ENCODE measurements at places on chromosomes 12 and 14.

GRCh38 chr14:55401751-55402150 is 9.9 kb downstream of the ATG14 start:
- no peak for DNase-seq

DNA sequence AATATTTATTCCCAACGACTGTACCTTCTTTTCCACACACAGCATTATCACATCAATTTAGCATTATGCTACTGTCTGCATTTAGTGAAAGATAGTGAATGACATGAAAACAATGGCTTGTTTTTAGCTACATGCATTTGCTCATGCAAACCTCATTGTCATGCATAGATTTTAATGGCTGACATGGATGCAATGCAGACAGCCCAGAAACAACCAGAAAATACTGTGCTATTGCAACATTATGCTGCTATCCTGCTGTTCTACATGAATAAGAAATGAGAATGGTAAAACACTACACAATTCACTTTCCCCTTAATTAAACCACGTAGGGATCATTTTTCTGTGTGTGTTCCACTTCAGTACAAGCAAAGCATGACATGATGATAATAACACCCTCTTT is 90.8 kb downstream of the LIN7A start:
- no peak for DNase-seq

GRCh38 chr14:52738409-52738808 is 8.4 kb downstream of the STYX start:
- no peak for DNase-seq

- DNase-seq: peak; percentile 89
Observed at GRCh38 chr14:59278111-59278510, 89.6 kb downstream of the DAAM1 start.

DNA sequence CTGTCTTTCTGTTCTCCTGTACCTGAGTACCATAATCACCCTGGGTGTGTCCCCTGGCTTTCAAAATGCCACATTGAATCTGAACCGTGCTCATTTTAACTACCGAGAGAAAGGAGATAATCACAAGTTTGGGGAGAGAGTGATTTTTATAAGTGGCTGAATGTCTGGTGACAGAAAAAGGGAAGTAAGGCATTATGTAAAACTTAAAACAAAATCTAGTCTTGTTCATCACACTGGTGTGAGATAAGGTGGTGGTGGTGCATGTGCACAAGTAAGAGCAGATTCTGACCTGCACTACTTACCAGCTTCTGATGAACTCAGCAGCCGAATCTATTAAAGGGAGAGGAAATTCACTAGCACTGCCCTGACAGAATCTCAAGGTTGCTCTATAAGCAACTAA is 56.3 kb downstream of the SPPL3 start:
- no peak for DNase-seq

DNA sequence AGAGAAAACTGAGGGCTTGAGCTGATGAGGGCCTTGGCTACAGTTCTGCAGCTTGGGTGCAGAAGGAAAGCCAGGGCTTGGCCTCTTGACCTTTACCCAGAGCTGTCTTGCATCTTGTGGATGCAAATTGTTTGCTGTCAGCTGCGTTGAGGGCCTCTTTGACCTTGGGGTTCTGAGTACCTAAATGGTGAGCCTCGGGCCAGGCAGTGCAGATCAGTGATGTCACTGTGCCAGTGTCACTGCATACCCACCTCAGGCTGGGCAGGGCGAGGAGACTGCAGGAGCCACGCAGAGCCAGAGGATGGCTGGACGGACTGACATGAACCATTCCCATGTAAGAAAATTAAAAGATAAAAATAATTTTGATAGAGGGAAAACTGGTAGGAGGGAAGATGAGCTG is 18.6 kb downstream of the ESRRB start:
- no peak for DNase-seq

GRCh38 chr14:102437997-102438915 is 71.3 kb downstream of the ANKRD9 start:
- peak; percentile 18 for DNase-seq

GRCh38 chr14:90559811-90560492 is 163.1 kb downstream of the CALM1 start:
- no peak for DNase-seq

DNA sequence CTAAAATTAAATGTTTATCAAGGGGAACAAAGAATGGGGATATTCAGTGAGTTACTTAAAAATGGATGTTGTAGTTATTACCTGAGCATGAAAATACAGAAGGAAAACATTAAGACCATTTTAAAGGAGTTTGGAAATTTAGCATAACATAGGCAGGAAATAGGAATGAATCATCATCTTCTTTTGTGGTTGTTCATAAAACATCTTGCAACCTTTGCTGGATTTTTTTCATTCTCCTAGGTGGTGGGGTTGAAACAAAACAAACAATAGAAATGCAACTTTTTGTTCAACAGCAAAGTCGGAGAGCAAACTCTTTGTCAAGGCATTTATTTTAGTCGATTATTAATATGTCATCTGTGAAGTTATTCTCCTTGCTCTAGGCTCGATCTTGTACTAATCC is 275.1 kb downstream of the IPO8 start:
- DNase-seq: peak; percentile 22

DNA sequence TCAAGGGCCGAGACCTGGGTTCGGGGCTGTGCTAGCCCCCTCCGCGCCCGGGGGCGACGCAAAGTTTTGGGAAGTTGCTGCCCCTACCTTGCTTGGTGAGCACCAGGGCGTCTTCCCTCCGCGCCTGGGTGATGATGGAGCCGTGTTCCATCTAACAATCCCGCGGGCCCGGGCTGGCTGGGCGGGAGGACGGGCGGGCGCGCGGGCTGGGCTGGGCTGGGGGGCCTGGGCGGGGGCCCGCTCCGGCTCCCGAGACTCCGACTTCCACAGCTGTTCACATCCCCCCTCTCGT is 298 bp downstream of the CTDSP2 start:
- DNase-seq: no peak

DNA sequence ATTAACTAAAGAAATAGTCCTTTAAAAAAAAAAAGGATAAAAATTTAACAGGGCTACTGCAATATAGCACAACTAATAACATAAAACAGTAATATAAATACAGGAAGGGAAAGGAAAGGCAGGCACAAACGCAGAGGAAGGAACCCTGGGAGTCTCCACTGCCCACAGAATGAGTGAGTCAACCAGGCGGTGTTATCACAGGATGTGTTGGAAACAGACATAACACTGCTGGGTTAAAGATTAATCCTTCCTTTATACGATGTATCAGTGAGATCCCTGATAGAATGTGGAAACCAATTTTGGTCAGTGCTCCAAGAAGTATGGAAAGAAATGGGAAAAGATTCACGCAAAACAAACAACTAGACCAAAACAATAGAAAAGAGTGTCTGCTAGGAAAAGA is 47.9 kb downstream of the FGD6 start:
- peak; percentile 72 for DNase-seq

DNA sequence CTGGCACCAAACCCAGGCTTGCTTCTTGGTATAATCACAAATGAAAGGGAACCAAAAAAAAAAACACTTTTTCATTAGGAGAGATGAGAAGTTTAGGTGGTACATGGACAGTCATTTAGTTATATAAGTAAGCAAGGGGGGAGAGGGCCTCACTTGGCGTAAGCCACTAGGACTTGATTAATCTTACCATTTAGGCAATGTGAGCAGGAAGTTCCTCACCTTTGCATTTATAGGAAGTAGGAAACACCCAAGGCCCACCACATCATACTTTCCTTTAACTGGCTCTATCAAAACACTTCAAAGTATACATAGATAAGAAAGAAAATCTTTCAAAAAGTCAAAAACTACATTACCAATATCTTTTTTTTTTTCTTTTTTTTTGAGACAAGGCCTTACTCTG is 6.7 kb upstream of the RPS6KA5 start:
- no peak for DNase-seq

- DNase-seq: no peak
Observed at GRCh38 chr12:99392091-99392850, 255.3 kb upstream of the GARIN6 start.

DNA sequence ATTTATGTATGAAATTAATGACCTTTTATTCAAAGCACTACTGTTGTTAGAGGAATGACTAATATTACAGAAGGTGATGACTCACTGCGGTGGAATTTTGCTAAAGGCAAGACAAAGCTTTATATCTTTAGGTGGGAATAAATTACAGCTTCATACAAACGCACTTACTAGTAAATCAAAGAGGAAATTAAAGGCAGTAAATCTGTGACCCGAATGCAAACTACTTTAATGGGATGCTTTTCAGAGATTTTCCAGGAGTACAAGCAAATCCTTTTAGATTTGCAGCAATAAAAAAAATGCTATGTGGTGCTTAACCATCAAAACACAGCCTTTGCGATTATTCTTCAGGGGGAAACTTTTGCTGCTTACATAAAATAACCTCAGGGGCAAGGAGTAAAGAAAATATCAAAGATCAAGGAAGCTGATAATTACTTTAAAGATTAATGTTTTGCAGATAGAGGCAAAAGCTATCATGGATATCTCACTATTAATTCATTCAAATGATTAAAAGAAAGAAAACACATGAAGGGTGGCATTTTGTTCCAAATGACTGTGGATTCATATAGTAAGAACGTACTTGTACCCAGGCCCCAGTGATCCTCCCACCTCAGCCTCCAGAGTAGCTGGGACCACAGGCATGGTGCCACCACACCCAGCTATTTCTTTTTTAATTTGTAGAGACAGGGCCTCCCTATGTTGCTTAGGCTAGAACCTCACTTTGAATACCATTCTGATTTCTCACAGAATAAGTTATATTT is 98.9 kb downstream of the DENND5B start:
- DNase-seq: peak; percentile 67

- DNase-seq: no peak
Observed at GRCh38 chr12:3119756-3120601, 42.8 kb downstream of the TSPAN9 start.

- DNase-seq: no peak
Observed at GRCh38 chr12:50182461-50182860, 15.3 kb upstream of the CERS5 start.

DNA sequence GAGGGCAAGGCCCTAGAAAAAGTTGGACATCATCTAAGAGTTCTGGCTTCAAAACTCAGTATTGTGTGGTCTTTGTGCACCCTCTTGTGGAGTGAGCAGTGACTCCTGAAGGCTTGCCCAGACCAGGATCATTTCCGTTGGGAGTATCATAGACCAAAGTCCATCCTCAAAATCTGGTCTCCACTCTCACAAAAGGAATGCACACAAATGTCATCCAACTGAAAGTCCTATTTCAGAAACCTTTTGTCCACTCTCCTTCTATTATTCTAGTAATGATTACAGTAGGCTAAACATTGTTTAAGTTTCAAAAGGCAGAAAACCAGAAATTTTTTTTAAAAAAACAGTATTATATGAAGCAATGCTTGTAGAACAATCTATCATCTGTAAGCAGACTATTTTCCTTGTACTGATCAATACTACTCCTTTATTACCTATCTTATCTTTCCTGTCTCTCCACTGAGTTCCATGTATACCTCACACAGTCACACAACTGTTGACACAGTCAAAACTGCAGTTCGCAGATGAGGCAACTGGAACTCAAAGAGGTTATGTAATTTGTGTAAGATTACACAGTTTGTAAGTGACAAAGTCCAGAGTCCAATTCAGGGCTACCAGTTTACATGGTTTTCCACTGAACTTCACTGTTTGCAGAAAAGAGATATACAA is 41.4 kb downstream of the COX16 start:
- DNase-seq: peak; percentile 38

Data from non-pigmented ciliary epithelial cell (primary cell).